Right lung (tissue), 10 donors: ENCODE measurements at places on chromosomes 6 and 20. TPM values are rescaled to one million over a fixed set of nuclear protein-coding genes. Genes with fewer than 3 reads are reported as not detected.

- DNase-seq = no peak
Observed at GRCh38 chr20:57103146-57103800, 163.2 kb downstream of the BMP7 start.

- no peak for DNase-seq
Observed at GRCh38 chr6:146017672-146018071, 11.2 kb upstream of the GRM1 start.

The KCTD20 gene
- 49.8 TPM for polyA plus RNA-seq

The RAET1E gene
- 0.42 TPM for polyA plus RNA-seq

GRCh38 chr6:153092082-153093013 lies 38.7 kb downstream of the RGS17 start:
- DNase-seq = no peak

DNA sequence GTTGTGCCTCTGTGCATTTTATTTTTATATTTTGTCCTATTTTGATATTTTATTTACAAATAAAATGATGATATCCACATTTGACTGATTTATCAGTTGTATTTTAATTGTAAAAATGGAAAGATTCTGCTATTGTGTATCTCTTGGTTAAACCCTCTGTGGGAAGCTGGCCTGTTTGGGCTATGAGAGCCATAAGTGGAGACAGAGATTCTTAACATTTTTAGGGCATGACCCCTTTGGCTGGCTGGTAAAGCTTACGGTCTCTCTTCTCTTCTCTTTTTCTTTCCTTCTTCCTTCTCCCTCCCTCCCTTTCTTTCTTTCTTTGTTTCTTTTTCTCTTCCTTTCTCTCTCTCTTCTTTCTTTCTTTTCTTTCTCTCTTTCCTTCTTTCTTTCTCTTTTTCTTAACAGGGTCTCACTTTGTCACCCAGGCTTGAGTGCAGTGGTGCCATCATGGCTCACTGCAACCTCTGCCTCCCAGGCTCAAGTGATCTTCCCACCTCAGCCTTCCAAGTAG lies 172.3 kb upstream of the CDYL start:
- no peak for DNase-seq

DNA sequence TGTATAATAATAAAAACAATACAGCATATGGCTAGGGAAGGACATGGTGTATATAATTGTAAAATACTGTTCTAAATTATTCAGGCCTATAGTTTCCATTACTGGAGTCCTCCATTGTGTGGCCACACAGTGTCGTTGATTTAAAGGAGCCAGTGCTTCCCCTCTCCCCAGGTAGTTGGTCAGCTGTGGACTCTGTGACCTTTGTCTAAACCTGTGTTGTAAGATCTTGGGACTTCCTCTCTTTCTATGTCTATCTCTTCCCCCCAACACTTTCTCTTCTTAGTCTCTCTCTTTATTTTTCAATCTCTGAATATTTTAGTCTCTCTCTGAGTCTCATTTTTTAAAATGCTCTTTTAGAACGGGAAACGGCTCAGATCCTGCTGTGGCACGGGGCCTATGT lies 35.6 kb downstream of the BRPF3 start:
- DNase-seq = no peak
